ENCODE measurements at places on chromosomes 5 and 9.

DNA sequence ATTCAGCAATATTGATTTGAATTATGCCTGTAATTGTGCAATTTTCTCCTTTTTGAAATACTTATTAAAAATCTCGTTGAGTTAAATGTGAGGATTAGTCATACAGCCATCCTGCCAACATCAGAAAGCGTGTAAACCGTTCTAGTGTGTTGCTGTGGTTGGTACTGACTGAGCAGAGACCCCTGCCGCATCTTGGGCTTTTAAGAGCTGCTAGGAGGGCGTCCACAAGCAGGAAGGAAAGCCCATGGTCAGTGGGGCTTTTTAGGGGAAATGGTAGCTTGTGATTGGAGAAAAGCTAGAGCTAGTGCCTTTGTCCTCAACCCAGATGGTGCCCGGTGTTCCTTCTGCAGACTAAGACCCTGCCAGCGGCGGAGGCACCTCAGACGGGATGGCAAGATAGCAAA, 1.3 kb downstream of the SDHA start:
- no peak for DNase-seq

DNA sequence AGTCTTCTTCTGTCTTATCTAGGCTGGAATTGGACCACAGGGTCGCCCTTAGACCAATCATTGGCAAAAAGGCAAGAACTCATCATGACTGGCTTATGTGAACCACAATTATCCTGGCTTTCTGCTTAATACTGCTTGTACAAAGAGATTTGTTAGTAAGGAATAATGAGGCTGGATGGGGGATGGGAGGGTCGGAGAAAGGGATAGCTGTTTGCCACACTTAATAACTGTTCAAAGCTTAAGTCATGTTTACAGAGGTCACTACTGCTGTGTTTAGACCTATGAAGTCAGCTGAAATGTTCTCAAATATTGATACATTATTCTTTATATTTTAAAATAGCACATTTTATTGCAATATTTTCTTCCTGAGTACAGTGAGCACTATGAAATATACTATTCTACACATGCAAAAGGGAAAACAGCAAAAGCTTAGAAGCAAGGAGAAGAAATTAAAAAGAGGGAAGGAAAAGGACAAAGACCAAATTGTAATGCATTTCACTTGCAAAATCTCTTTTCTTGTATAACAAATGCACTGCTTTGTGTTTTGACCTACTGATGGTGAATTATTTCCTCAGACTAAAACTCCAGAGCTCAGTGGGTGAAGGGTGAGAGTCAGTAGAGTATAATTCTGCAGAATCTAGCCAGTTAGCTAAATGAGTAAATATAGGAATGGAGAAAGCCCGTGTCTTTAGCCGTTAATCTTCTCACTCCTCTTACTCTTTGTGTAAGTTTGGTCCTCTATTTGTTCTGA, 404.9 kb upstream of the ZNF608 start:
- no peak for DNase-seq

- no peak for DNase-seq
Measured at GRCh38 chr9:3682186-3682585, 156.4 kb upstream of the RFX3 start.

- DNase-seq, result no peak
Measured at GRCh38 chr9:2615497-2615896, 6.1 kb upstream of the VLDLR start.

- no peak for DNase-seq
Measured at GRCh38 chr5:171644536-171644935, 141.1 kb upstream of the SMIM23 start.

DNA sequence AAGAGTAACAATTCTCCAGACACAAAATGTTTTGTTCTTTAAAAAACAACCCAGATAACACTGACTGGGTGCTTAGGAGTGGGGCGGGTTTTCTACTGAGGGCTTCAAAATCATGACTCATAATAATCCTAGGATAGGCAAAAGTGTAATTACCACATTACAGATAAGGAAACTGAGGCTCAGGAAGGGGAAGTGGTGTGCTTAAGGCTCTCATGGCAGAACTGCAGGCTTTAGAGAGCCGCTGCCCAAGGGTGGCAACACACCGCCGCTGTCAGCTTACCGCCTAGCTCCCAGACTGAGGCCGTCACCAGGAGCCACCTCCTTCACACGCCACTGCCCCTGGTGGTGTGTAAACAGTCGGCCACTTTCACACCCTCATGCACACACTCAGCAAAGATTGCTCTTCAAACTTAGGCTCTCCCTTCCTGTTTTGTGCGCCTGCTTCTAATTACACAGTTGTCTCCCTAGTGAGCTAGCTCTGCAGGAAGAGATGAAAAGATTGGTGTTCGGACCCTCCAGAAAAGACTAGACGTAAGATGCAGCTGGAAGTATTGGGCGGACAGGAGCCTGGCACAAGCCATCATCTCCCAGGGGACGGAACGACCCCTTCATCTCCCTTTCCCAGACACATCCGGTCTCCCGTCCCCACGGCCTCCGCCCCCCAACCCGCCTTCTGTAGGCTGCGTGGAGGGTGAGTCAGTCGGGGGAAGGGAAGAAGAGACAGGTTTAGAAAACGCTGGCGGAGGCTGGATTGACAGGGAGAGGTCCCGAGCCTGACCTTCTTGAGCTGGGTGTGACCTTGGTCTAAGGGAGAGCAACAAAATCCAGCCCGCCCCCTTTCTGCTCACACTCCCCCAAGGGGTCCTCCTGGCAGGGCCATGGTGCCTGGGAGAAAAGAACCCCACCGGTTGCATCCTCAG, 162.7 kb downstream of the SYK start:
- DNase-seq, result no peak

DNA sequence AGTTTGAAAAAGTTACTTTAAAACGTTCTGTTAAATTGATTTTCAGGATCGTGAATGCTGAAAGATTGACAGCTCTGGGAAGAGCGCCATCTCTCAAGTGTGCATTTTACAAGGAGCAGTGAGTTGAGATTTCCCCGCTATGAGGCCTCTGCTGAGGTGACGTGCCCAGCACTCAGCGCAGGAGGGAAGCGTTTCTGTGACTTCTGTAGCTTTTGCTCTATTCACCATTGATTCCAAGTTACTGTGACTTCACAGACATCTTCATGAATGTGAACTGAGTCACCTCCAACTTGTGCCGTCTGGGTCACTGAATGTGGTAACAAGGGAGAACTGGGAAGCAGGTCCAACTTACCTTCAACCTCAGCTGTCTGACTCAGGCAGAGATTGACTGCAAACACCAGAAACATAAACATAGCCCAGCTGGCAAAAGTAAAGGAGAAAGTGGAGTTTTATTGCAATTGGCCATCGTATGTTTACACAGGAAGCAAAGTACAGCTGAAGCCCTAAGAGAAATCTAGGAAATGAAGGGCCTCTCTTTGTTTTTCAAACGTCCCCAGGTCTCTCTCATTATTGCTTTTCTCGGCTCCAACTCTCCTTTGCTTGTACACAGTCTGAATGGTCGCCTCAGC, 428.8 kb upstream of the CLINT1 start:
- no peak for DNase-seq

DNA sequence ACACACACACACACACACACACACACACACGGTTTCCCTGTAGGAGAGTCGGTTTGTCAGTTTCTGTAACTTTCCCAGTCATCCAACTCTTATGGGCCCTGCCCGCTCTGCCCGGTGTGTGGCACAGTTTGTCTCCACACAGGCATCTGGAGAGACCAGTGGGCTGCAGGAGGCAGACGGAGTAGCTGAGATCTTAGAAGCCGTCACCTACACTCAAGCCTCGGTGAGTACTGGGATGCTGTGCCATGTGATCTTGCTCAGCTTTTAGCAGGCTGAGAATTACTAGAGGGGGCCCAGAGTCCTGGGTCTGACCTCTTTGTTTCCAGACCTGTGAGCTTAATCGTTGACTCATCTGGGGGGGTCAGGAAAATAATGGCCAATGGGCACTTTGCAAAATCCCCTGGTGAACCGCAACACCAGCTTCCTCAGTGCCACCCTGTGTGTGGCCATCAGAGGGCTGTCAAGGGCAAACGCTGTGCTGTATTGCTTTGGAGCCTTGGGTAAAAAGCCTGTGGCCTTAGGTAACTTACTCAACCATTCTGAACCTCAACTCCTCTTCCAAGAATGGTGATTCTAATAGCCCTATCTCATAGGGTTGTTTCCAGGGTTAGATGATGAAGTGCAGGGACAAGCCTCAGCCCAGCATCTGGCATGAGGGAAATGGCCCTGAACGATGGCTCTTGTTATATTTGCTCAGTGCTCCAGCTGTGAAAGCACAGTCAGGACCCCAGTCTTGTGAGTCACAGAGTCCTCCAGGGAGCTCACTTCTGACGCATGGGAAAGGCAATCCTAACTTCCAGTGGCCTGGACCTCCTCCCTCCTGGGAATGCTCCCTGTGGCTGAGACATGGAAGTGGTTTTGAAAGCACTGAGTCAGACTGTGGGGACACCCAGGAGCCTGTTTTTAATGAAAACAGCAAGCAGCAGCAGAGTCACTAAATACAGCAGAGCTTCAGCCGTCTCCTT, 45.6 kb downstream of the COL15A1 start:
- DNase-seq, result no peak

- DNase-seq, result no peak
Measured at GRCh38 chr9:128101690-128102089, 25.8 kb downstream of the PTGES2 start.

GRCh38 chr9:127185931-127186781, 63.7 kb upstream of the ANGPTL2 start:
- no peak for DNase-seq

DNA sequence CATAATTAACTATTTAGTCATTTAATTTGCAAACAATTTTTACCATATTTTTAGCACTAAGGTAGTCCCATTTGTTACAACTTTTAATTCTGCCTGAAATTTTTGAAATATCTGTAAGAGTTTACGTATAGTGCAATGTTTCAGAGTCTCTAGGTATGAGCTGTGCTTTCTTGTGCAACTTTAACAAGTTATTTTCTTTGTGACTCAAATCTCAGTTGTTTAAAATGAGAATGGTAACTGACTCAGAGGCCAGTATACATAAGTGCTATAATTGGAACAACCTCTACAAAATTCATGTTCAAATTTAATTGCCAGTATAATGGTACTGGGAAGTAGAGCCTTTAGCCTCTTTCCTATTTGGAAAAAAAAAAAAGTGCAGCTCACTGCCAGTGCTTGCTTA, 14.2 kb upstream of the ZNF883 start:
- no peak for DNase-seq
